Tibial nerve (tissue), 4 donors: ENCODE measurements at places on chromosomes 1 and 21. TPM values are rescaled to one million over a fixed set of nuclear protein-coding genes. Genes with fewer than 3 reads are reported as not detected.
A peak's percentile ranks its signal among the peaks of the same experiment; 100 is the strongest.

DNA sequence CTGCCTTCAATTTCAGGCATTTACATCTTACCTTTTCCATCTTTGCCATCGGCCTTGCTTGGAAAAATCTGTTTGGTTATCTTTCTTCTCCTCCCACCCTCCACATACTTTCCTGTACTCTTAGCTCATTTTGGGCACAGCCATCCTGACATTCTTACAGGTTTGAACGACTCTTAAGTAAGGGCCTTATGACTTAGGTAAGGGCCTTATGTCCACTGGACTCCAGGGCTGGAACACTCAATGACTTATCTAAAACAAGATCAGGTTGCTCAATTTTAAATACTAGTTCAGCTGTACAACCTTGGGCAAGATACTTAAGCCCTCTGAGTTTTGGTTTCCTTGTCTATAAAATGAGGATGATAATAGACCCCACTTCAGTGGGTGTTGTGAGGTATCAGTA, 40.9 kb downstream of the C1orf21 start:
- no peak for DNase-seq

Gene HES2
- total RNA-seq = not detected

Gene FCAMR
- total RNA-seq = not detected

GRCh38 chr1:233389169-233389568, 61.6 kb downstream of the MAP3K21 start:
- DNase-seq = no peak

Gene IL10RB
- total RNA-seq = 19.5 TPM

Gene LRRIQ3
- total RNA-seq = 0.20 TPM

DNA sequence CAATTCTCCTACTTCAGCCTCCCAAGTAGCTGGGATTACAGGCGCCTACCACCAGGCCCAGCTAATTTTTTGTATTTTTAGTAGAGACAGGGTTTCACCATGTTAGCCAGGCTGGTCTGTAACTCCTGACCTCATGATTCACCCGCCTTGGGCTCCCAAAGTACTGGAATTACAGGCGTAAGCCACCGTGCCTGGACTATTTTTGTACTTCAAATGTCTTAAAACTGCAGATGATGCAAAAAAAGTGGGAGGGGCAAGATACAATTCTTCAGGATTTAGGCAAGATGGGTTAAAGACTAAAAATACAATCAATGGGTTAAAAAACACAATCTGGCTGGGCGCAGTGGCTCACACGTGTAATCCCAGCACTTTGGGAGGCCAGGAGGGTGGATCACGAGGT, 4.7 kb downstream of the SCAF4 start:
- DNase-seq = no peak

GRCh38 chr1:15261155-15262002, 14.4 kb downstream of the FHAD1 start:
- DNase-seq = peak; percentile 43

Gene C4BPB
- 0.90 TPM for total RNA-seq

Gene ZFP69
- 1.7 TPM for total RNA-seq

Gene CLIC6
- total RNA-seq = 3.3 TPM

DNA sequence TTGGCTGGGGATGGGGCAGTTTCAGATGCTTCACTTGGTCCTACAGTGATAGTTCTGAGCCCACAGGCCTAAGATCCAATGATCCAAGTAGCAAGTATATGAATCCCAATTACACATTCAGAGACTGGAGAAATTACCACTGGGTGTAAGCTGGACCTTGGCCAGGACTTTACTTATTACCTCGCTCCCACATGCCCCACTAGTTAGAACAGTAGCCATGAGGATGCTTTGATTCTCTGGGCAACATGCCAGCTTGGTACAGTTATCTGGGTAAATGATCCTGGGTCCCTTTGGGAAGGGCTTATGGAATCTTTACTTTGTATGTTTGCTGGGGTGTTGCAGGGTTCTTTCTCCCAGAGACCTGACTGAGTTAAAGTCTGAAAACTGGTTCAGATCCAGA, 5.0 kb upstream of the FCAMR start:
- no peak for DNase-seq

DNA sequence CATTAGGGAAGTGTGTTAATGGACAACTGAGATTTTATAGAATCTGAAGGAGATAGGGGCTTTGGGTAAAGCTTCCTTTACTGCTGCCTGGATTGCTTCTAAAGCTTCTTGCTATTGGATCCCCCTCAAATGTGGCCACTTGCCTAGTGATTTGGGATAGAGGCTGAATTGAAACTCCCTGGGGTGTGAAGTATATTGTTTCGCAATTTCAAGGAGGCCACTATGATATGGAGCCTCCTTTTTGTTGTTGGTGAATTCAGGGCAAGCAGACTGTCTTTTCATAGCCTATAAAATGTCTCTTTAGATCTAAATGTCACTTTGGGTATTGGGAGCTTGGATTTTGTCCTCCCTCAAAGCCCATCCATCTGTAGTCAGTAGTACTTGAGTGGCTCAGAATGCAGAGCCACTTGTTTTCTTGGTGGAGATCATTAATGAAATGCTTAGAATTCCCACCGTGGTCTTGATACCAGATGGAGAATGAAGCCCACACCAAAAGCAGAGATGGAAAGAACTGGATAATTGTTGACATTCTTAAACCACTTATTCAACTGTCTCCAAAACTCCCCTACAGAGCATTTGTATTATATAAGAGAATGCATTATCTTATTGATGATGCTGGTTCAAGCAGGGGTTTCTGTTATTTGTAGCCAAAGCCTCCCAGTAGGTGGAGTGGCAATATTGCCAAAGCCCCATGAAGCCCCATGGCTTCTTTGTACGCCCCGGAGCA, 144.3 kb upstream of the KCNE2 start:
- no peak for DNase-seq

Gene LPGAT1
- total RNA-seq = 26.7 TPM

Gene KCNJ9
- total RNA-seq = not detected

GRCh38 chr1:20324704-20325406, 34.2 kb downstream of the VWA5B1 start:
- DNase-seq = no peak

GRCh38 chr1:116006486-116006964, 30.2 kb downstream of the SLC22A15 start:
- DNase-seq = no peak

Gene RHCE
- total RNA-seq = not detected

- DNase-seq = no peak
Observed at GRCh38 chr1:100622966-100623762, 85.2 kb downstream of the GPR88 start.

Gene KIRREL1
- total RNA-seq = 60.6 TPM

DNA sequence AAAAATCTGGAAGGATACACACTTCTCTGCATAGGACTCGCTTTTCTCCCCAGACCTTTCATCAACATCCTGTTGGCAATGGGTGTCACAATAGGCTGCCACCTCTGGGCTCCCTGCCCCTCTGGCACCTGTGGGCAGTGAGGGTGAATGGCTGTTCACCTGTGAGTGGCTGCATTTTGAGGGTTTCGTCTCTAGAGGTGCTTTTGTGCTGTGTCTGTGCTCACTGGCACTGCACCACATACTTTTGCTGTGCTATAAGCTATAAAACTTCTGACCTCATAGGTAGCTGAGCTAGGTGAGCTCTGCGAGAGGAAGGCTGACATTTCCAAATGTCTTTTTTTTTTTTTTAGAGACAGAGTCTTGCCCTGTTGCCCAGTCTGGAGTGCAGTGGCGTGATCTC, 35.9 kb downstream of the SLC30A1 start:
- DNase-seq = no peak

Gene FRRS1
- total RNA-seq = 2.5 TPM

Gene SPTA1
- 0.21 TPM for total RNA-seq

Gene CELA2B
- total RNA-seq = not detected

Gene RAB42
- total RNA-seq = 8.7 TPM

- no peak for DNase-seq
Observed at GRCh38 chr1:162279136-162279498, 97.5 kb downstream of the SPATA46 start.

Gene TTC24
- total RNA-seq = not detected

Gene GLRX2
- total RNA-seq = 3.9 TPM

GRCh38 chr1:98398649-98399048, 262.9 kb upstream of the SNX7 start:
- no peak for DNase-seq

Gene MAN1A2
- total RNA-seq = 65.7 TPM

- peak; percentile 77 for DNase-seq
Observed at GRCh38 chr1:54253480-54253879, 53.5 kb downstream of the MRPL37 start.
